ENCODE measurements at places on chromosomes 13 and 19.

GRCh38 chr19:48986211-48986610 lies 6.9 kb downstream of the GYS1 start:
- no peak for DNase-seq

DNA sequence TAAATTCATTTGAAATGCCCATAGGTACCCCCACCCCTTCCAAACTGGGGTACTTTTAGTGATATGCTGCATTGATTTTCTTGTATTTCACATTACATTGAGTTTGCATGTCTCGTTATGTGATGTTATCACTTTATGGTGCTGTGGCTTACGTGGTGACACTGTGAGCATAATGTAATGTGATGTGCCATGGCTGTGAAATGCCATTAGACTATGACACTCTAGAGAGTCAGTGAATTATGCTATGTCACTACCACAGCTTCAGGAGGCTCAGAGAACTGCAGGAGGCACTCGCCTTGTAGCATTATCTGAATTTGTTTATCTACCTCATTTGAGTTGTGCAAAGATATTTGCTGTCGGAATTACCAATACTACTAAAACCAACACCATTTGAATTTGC lies 590.1 kb upstream of the SLC10A2 start:
- no peak for DNase-seq

DNA sequence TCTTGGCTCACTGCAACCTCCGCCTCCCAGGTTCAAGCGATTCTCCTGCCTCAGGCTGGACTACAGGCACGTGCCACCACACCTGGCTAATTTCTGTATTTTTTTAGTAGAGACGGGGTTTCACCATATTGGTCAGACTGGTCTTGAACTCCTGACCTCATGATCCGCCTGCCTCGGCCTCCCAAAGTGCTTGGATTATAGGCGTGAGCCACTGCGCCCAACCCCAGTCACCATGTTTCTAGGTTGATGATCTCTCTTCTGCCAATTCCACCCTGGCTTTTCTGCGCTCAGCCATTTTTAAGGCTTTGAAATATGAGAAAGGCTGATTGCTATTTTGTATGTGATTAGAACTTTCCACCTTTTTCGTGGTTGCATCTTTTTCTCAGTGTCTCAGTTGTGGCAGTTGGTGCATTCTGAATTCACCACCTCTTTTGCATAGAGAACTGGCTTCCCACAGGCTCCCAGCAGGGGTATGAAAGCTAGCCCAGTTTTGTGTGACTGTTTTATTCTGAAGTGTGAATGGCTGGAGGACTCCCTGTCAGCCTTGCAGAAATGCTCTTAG lies 15.5 kb downstream of the CEACAM1 start:
- DNase-seq: no peak

GRCh38 chr19:12527034-12527836 lies 24.0 kb downstream of the ZNF564 start:
- DNase-seq: peak; percentile 42

DNA sequence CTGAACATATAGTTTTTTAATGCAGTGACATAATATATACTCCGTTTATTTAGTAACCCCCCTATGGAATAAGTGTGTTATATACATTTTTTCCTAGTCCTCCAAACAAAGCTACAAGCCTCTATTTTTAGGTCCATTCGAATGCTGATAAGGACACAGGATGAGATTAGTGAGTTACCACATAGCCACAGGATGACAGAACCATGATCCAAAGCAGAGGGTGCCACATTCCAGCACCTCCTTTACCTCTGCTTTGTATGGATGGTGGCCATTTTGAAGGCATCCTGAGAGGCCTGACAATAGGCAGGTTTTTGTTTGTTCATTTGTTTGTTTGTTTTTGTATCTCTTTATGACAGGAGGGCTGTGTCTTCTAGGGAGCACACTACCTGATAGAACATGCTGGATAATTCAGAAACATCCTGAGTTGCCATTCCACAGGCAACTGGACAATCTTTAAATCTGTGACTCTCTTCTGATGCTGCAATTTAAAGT lies 186.3 kb downstream of the MTUS2 start:
- no peak for DNase-seq

DNA sequence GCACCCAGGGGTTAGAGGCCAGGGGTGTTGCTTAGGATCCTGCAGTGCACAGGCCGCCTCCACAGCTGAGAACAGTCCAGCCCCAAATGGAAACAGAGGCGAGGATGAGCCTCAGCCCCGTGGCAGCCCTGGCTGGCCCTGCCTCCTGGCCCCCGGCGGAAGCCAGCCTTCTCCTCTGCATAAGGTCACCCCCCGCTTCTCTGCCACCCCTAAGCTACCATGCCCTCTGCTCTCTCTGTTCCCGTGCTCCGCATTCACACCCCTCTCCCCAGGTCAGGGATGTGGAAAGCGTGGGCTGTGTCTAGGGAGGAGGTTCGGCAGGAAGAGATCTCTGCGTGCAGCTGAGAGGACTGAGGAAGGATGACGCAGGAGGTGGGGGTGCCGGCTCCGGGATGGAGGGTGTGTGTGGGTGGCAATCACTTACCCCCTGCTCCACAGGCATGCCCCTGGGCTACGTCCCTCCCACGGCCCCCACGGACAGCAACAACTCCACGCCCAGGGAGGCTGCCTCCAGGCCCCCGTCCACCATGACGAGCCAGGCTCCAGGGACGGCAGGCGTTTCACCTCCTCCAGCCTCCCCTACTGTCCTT lies 6.0 kb downstream of the SSC5D start:
- DNase-seq: peak; percentile 44

DNA sequence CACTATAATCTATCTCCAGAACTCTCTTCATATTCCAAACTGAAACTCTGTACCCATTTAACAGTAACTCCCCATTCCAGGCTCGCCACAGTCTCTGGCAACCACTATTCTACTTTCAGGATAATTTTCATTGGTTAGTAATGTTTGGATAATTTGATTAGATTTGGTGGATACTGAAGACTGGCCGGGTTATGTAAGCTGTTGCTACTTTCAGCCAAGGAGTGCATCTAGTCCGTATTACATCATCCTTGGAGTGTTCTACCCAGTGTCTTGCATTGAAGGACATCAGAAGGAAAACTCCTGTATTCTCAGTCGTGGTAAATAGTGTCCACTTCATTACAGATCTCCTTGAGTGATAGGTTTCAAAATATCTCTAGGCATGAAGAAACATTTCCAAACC lies 60.5 kb downstream of the PCCA start:
- no peak for DNase-seq

- peak; percentile 84 for DNase-seq
Measured at GRCh38 chr13:100673713-100674571, 653 bp downstream of the TMTC4 start.

DNA sequence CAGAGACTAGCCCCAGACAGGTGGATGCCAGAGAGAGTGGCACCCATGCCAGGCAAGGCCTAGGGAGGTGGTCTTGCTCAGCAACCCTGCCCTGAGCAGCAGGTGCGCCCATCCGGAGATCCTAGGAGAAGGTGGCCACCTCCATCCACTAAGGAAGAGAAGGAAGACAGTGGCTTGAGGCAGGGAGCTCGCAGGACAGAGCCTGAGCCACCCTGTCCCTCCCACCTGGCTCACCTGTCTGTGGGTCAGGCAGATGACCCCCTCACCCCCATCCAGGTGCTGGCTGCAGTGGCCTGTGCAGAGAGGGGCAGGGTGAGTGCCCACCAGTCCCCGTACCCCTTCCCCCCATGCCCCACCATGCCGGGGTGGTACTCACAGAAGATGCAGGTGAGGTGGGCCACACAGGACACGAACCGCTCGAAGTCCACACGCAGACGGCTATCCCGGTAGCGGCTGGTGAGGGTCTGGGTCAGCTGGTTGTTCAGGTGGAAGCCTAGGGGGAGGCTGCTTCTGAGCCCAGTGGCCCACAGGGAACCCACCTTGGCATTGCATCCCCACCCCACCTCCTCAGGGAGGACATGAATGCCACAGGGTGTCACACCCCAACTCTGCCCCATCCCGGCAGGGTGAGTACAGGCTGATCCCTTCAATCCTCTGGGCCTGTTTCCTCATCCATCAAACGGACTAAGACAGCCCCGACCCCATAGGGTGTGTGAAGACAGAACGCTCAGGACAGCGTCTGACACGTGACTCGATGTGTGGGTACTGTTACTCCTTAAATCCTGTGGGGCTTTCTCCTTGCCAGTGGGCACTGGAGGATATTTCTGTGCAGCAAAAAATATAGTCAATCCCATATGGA lies 13.3 kb downstream of the CAPN12 start:
- no peak for DNase-seq

- no peak for DNase-seq
Measured at GRCh38 chr19:17469092-17469480, 1.2 kb upstream of the SLC27A1 start.

GRCh38 chr19:28420811-28421550 lies 792.0 kb downstream of the UQCRFS1 start:
- DNase-seq: no peak

DNA sequence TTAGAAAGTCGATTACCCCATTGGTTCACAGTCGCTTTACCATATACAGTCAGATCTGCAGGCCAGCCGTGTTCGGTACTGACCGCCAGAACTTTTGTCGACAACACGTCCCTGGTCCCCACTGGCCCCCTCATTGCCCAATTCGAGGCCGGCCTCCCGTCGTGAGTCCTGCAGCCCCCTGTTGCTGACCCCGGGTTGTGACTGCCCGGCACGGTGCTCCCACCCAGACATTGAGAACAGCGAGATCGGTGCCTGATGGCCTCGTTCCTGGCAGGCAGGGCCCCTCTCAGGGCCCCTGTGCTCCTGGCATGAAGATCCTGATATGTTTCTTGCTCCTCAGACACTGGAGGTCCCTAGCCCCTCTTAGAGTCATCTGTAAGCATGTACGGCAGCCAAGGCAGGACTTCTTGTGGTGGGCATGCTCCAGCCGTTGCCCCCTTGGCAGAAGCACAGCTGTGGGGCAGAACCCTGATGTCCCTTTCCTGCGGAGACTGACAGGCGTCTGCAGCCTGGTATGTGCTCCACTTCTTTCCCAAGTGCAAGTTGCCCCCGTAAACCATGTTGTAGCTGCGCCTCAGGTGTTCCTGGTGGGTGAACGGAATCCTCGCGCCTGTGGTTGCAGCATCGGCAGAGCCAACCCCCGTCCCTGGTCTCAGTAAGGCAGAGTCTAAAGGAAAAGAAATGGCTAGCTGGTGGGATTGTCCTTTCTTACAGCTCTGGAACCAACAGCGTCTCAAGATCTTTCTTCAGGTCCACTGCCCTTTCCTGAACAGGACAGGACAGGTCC lies 123.2 kb upstream of the SPACA7 start:
- DNase-seq: no peak

- no peak for DNase-seq
Measured at GRCh38 chr13:77306458-77306857, 20.4 kb downstream of the MYCBP2 start.

DNA sequence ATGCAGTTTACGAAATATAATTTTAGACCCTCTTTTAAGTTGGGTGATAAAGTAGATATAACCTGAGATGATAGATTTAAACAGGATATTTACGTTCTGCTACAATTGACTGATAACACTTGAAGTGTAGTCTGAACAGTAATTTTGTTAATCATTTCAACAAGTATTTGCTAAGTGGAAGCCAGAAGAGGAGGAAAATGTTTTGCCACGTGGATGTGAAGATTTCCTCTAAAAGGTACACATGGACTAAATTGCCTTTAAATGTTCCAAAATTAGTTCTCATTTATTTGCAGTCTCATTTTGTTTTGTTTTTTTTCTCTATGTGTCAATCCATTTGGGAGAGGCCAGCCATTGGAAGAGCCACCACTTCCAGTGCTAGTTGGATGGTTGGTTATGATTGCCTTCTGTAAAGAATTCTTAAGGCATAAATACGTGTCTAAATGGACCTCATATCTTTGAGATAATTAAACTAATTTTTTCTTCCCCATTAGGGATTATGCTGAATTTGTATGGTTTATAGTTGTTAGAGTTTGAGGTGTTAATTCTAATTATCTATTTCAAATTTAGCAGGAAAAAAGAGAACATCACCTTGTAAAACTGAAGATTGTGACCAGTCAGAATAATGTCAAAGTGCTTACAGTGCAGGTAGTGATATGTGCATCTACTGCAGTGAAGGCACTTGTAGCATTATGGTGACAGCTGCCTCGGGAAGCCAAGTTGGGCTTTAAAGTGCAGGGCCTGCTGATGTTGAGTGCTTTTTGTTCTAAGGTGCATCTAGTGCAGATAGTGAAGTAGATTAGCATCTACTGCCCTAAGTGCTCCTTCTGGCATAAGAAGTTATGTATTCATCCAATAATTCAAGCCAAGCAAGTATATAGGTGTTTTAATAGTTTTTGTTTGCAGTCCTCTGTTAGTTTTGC lies 2.8 kb downstream of the MIR17HG start:
- no peak for DNase-seq

- no peak for DNase-seq
Measured at GRCh38 chr19:3966051-3967017, 4.6 kb downstream of the DAPK3 start.

DNA sequence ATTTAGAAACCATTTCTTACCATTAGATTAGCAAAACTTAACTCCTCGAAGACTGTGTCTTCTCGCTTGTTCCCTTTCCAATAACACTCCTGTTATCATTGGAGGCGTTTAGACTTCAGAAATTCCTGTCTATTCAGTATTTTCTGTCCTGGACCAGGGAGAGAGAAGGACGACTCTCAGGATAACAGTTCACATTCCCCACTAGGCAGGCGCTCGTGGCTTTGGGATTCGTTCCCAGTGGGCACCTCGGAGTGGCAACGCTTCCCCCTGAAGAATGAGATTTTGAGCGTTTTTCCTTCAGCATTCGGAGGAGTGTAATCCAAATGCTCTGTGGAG lies 429 bp upstream of the ZNF225 start:
- no peak for DNase-seq

GRCh38 chr19:10412257-10412977 lies 7.9 kb upstream of the PDE4A start:
- DNase-seq: no peak

DNA sequence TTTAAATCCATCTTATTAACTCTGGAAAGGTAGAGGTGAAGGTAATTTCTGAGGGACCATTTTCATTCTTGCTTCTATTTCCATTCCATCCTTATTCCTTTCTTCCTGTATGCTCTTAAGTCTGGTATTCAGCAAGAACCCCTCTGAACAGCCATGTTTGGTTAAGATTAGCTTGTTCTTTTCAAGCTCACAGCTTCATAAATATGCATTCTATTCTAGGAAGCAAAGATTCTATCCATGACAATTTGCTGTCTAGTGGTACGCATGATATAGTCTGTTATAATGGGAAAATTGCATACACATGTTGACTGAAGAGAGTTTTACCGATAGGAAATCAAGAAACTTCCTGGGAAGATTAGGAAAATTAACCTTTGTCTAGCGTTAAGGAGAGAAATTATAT lies 218.7 kb downstream of the HS6ST3 start:
- no peak for DNase-seq

DNA sequence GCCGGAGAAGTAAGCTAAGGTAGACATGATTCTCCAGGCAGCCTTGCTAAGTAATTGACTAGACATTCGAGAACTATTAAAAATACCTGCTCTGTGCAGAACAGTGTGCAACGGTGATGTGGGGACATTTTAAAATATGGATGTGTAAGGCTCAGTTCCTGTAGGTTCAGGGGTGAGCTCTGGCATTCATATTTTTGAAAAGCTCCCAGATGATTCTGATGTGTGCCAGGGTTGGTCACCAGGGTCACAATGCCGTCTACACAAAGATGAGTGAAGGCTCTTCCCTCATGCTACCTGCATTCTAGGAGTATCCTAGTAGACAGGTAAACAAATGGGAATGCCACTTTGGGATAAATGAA lies 702 bp upstream of the EPSTI1 start:
- DNase-seq: no peak

Measured in fibroblast of skin of right biceps (primary cell).